ENCODE measurements at places on chromosomes 2 and 18.

GRCh38 chr2:218082586-218083351 is 13.7 kb downstream of the RUFY4 start:
- DNase-seq = no peak

GRCh38 chr2:160241251-160242137 is 41.4 kb upstream of the ITGB6 start:
- no peak for DNase-seq

- no peak for DNase-seq
These were observed 27.7 kb downstream of the FAM110C start for GRCh38 chr2:18402-19271.

DNA sequence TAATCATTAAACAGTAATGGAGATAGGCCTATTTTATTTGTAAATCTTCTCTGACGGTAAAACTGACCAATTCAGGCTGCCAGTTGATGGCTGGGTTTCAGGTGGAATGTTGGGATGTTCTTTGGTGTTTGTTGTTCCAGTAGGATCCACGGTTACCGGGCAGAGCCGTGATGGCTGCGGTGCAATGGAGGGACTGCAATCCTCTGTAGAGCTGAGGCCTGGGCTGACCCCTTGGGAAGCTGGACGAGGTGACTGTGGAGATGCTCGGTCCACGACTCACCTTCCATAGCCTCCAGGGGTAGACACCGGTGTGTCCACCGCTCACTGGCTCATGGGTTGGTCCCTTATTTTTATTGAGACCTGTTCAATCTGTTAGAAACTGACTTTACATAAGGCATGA is 42.5 kb downstream of the ZNF519 start:
- no peak for DNase-seq

DNA sequence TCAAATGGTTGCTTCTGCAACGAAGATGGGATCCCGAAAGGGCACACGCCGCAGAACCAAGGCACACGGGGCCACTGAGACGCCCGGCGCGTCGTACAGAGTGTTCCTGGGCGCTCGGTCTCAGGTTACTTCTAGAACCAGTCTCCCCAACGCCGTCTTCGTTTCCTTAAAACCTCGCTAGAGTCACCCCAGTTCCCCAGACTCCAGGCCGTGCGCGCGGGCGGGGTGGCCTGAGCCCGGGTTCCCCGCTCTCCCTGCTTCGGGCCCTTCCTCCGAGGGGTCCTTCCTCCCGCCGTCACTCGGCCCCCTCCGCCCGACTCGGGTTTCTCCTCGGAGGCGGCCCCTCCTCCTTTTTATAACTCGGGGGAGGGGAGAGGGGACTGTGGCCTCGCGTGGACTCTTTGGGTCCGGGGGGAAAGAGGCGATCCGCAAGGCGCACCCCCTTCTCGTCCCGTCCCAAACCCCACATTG is 774 bp upstream of the FZD7 start:
- DNase-seq = no peak

DNA sequence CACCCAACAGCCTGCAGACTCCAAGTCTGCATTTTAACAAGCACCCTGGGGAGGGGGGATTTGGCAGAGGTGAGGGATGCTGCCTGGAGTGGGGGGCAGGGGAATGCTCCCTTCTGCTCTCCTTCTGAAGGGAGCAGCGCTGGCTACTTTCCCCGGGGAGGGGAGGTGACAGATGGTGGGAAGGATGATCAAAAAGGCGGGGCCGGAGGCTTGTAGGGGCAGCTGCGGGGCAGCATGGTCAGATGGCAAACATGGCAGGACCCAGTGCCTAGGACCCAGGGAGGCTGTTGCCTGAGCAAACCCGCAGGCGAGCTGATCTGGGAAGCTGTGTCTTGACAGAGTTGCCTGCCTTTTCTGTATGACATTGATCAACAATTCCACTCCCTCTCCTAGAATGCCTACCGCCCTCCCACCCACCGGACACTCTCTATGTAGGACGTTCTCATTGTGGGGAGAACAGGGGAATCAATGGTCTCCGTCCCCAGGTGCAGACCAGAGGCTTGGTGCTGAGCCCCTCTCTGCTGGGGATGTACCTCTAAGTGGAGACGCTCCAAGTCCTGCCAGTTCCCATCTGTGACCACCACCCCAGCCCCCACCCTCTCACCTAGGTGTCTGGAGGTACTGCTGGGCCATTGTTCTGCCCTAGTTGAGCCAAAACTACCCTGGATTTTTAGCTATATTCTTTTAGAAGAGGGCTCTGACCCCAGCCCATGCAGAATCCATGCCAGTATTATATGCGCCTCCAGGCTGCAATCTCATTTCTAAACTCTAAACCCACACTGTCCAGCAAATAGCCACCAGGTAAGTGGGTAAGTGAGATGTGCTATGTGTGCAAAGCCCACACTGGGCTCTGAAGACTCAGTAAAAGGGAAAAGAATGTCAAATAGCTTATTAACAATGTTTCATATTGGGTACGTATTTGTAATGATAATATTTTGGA is 89.7 kb upstream of the SEC11C start:
- no peak for DNase-seq

DNA sequence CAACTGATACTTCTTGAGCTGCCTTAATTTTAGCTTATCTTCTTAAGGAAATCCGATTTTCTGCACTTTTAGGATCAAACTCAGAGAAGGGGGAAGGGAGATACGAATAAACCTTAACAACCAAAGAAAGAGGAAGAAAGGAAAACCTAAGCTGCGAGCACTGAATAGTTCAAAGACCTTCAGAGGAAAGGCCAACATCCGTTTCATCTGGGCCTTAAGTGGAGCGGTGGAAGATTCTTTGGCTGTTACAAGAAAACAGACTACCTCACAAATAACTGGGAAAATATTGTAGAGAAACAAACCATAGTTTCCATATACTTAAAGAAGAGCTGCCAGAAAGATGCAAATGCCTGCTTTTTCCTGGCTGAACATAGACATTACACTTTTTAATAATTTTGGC is 43.6 kb downstream of the VIT start:
- no peak for DNase-seq

- no peak for DNase-seq
These were observed 12.9 kb upstream of the RPL37A start for GRCh38 chr2:216485745-216486144.

- DNase-seq = no peak
These were observed 8.7 kb upstream of the GPR155 start for GRCh38 chr2:174495365-174496012.

All from activated T-cell treated with anti-CD3 and anti-CD28 coated beads for 24 hours (primary cell).